ENCODE measurements at places on chromosomes 2 and 18.

DNA sequence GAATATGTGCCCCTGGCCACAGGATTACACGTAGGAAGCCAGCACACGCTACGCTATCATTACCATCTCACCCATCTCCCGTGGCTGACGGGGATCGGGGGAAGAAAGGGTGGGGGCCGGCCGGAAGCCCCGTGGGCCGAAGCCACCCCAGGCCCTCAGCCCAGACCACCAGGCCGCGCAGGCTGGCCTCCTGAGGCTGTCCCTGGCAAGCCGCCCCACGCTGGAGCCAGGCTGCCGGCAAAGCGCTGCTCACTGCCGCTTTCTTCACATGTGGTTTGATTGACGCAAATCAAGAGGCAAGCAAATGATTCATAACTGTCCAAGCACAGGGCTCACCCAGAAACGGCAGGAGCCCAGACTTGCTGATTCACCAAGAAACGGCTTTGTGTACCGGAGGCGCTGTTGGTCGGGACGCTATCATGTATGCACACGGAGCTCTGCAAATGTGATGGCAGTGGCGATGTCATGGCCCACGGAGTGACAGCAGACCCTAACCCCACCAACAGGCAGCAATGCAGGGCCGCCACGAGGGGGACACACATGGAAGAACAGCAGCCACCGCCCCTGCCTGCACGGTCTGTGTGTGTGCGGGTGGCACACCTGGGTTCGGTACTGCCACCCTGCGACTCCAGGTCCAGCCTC lies 125.7 kb downstream of the HDAC4 start:
- peak; percentile 61 for DNase-seq

GRCh38 chr2:694174-694573 lies 17.0 kb upstream of the TMEM18 start:
- DNase-seq, result no peak

DNA sequence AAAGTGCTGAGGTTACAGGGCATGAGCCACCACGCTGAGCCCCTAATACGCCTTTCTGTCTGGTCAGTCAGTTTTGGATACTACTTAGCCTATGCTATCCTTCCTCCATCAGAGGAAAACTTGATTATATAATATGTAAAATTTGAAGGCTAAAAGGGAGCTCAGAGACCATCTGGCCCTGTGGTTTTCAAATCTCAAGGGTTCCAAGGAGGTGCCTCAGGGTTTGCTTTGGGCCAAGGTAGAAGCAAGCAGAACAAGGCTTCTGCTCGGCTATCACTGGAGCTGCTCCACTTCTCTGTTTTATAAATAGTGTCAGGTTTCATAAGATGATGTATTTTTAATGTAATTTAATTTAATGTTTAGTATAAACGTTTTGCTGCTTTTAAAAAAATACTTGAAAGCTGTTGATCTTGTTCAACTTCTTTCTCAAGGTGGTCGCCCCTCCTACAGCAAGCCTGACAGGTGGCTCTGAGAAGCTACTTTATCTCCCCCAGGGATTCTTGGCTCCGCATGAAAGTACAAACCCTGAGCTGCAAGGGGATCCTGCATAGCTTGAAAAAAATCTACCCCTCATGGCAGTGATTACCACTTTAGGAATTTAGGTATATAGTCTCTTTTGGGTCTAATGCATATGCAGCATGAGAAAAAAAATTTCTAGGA lies 290.3 kb downstream of the CNTNAP5 start:
- no peak for DNase-seq

- DNase-seq, result no peak
Measured at GRCh38 chr2:166539340-166540162, 45.5 kb upstream of the SCN7A start.

GRCh38 chr18:8260827-8261226 lies 348.4 kb upstream of the RAB12 start:
- no peak for DNase-seq

- no peak for DNase-seq
Measured at GRCh38 chr2:210230518-210230917, 5.3 kb upstream of the ACADL start.

DNA sequence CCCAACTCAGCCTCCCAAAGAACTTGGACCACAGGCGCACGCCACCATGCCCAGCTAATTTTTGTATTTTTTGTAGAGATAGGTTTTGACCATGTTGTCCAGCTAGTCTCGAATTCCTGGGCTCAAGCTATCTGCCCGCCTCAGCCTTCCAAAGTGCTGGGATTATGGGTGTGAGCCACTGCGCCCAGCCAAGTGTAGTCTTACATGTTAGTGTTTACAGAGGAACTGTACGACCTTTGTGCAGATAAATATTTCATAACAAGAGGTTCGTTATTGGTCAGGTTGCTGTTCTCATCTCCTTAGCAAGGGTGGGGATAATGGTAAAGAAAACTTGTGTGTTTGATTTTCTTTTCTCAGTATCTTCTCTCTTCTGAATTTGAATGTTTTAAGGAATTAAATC lies 46.5 kb downstream of the RALBP1 start:
- no peak for DNase-seq

DNA sequence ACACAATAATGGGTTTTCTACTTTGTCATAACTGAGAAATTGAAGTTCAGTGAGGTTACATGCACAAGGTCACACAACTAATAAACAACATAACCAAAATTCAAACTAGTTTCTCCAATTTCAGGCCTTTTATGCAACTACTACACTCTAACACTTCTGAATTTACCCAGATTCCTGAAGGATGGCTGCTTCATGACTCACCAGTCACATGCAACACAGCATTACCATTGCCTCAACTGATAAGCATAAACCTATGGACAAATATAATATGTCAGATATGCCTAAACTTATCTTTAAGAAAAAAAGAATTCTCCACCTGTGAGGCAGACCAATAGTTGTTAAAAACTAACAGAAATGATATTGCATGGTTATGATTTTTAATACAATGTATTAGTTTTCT lies 586.5 kb upstream of the SLC8A1 start:
- no peak for DNase-seq

- DNase-seq, result no peak
Measured at GRCh38 chr2:42106257-42106816, 58.5 kb downstream of the PKDCC start.

DNA sequence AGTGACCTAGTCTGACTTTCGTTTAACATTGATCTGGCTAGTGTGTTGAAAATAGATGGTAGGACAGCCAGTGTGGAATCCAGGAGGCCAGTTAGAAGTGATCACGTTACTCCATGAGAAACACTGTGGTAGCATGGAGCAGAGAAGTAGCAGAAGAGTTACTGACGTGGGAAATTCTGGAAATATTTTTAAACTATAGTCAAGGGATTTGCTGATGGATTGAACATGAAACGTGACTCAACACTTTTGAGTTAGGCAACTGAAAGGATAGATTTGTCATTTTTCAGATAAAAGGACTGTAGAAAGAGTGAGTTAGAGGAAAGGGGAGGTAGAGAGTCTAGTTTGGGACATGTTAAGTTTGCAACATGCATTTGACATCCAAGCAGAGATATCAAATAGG lies 130.4 kb downstream of the IRS1 start:
- no peak for DNase-seq

- no peak for DNase-seq
Measured at GRCh38 chr2:196951973-196952372, 25.5 kb upstream of the PGAP1 start.

GRCh38 chr2:233803292-233803911 lies 25.3 kb downstream of the MROH2A start:
- no peak for DNase-seq

GRCh38 chr2:37585295-37585908 lies 86.0 kb downstream of the CDC42EP3 start:
- DNase-seq, result no peak

DNA sequence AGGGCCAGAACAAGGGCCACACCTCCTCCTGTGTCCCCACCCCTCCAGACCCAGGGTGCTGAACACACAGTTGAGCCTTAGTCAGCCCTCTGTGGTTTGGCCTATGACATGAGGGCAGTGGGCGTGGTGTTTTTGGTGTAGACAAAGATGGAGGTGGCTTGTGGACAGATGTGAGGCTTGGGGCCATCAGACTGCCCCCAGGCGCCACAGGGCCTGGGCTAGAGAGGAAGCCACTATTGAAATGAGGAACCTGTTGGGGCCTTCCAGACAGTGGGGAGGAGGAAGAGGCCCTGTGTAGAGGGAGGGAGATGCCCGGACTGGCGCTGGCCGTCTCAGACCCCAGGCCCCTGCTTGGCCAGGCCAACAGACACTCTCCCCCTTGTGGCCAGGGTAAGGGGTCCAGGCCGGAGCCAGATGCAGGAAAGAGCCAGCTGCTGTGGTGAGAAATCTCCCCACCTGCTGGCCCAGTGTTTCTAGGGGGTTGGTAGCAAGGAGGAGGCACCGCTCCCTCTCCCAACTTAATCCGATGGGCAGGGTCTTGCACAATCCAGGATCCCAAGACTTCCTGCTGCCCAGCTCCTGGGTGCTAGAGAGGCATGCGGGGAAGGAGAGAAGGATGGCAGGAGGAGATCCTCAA lies 53.8 kb downstream of the SMAD7 start:
- DNase-seq, result no peak

DNA sequence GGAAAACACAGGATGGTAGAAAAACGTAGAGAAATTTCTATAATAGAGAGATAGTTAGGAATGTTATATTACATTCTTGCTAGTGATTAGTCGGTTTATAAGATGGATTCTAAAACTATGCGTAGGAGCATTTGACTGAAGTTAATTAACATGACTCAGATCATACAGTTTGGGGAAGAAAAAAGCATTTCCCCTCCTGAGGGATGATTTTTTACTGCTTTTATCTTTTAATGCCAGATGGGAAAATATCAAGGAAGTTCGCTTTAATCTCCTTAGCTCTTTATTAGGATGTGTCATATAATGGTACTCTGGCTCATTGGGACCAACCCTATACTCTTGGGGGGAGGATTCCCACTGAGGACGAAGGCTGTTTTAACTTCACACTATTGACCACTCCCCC lies 502.1 kb downstream of the TGIF1 start:
- DNase-seq, result no peak

DNA sequence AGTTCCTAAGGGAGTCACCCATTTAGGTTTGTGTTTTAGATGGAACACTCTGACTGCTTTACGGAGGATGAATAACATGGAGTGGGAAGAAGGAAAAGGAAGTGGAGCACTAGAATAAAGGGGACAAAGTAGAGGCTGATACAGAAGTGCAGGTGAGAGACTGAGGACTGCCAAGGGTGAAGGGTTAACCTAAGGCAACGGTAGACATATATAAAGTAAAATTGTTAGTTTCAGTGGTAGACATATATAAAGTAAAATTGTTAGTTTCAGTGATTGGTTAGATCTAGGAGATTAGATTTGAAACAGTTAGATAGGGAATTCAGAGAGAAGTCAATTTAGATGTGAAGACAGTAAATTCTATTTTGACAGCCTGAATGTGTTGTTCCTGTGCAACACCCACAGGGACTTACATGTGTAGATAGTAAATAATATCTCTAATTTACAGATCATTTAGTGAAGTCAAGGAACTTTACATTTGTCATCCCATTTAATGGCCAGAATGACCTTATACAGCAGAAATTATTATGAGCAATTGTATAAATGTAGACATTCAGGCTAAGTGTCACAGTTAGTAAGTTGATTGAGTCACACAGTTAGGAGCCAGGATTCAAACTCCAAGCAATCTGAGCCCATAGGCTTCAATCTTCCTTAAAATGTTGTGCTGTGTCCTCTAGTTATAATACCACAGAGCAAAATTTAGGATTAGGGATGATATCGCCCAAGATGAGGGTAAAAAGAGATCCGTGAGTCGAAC lies 270.8 kb upstream of the UBE2E3 start:
- no peak for DNase-seq

DNA sequence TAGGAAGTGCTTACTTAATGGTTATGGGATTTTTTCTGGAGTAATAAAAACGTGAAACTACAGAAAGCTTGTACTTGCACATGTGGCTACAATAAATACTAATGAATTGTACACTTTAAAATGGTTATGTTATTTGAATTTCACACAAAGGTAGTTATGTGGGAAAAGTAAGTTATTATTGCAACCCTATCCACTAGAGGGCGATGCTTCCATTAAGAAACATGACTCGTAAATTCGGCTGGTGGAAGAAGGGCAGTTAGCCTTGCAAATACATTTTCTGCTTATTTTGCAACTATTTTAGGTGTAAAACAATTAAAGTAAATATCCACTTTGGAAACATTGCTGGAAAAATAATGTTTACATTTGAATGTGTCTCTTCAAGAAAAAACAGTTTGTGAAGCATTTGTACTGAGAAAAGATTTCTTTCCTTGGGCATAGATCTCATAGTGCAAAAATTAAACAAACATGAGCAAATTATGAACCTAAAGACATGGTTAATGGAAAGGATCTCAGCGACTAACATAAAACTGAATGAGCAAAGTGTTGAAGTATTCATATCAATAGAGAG lies 68.1 kb upstream of the CSRNP3 start:
- no peak for DNase-seq

GRCh38 chr2:175244697-175245096 lies 63.2 kb upstream of the ATP5MC3 start:
- DNase-seq, result no peak

DNA sequence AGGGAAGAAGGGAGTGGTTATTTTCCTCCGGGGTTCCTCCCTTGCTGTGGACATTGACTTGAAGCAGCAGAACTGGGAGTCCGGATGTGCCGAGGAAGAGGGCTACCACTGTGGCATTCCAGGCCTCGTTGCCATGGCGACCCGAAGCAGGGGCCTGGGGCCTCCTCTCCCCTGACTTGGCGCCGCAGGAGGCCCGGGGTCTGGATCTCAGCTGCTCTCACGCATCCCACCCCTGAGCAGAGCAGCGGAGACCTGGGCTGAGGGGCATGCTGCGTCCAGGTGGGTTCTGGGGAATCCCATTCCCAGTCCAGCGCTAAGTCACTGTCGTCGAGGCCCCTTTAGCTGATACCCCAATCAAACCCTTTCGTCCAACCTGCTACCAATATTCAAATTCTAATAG lies 100.2 kb downstream of the BCL11A start:
- DNase-seq, result no peak

- DNase-seq, result no peak
Measured at GRCh38 chr2:22086726-22087125, 963.0 kb downstream of the TDRD15 start.

- DNase-seq, result no peak
Measured at GRCh38 chr2:217622205-217623060, 380.4 kb downstream of the TNS1 start.

DNA sequence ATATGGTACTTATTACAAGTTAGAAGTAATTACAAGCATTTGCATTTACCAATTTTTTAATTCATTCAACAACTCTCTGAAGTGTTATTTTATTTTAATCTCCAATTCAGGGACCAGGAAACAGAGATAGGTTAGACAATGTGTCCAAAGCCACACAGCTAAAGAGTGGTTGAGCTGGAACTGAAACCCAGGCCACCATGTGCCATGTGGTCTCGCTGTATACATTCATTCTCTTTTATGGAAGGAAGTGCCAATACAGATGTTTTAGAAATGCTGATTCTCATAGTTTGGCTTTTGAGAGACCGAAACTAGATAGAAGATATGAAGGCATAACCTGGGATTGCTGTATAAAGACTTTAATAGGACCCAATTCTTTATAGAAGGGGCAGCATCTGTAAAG lies 684.6 kb upstream of the ID2 start:
- no peak for DNase-seq

DNA sequence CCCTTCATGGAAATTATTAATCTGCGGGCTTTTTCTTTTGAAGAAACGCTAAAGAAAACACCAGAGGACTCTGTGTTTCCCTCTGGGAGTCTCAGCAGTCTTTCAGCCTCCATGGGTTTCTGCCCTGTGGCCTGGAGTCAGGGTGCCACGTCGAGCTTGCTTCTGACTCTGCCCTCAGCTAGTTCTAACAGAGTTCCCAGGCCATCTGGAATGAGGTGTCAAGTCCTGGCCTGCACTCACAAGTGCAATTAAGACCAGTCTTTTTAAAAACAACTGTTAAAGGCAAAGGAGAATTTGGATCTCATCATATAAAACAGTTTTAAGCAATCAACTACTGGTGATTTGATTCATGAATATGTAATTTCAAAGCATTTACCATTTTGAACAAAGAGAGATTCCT lies 157.3 kb downstream of the RHBDD1 start:
- DNase-seq, result no peak
